Body of pancreas (tissue), 4 donors: ENCODE measurements at places on chromosomes 16 and 17. TPM values are rescaled to one million over a fixed set of nuclear protein-coding genes. Genes with fewer than 3 reads are reported as not detected.

- no peak for DNase-seq
- H3K4me3 ChIP-seq, result no peak overlapping the region
- H3K4me1 ChIP-seq, result peaks cover 4% of the 10 kb centered on the region
- no peaks in the 10 kb centered on the region for H3K27me3 ChIP-seq
- no peak overlapping the region for H3K27ac ChIP-seq
Observed at GRCh38 chr16:57541754-57542435, 548 bp upstream of the ADGRG5 start.

- H3K4me3 ChIP-seq, result no peak overlapping the region
- no peak for DNase-seq
- H3K36me3 ChIP-seq, result no peaks in the 10 kb centered on the region
- no peaks in the 10 kb centered on the region for H3K27me3 ChIP-seq
- peaks cover 66% of the 10 kb centered on the region for H3K4me1 ChIP-seq
Observed at GRCh38 chr16:75258807-75259141, 7.3 kb upstream of the BCAR1 start.

Gene KRTAP2-2
- not detected for total RNA-seq

GRCh38 chr16:84040823-84041820 lies 1.5 kb downstream of the SLC38A8 start:
- no peaks in the 10 kb centered on the region for H3K27me3 ChIP-seq
- H3K27ac ChIP-seq, result no peak overlapping the region
- H3K4me1 ChIP-seq, result no peaks in the 10 kb centered on the region
- no peak overlapping the region for H3K4me3 ChIP-seq

DNA sequence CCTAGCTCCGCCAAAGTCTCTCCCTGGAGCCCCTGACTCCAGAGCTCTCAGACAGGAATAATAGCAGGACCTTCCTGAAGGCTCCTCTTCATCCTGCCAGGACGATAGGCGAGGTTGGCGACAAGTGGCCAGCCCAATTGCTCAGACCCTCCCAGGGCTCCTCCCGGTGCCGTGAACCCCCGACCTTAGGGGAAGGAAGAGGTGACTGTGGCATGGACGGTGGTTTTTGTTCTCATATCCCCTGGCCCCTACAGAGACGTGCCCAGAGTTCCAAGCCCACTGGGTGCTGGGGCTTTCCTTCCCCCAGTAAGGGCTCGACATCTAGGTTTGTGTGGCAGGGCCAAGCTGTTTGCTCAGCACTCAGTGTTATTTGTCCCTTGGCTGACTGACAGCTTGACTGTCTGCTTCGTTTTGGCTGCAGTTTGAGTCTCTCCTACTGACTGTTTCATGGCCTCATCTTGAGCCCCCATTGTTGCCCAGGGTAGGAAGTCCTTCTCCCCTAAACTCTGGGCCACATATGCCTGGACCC lies 4.6 kb upstream of the ADCY7 start:
- DNase-seq, result no peak
- H3K4me1 ChIP-seq, result no peaks in the 10 kb centered on the region
- H3K4me3 ChIP-seq, result no peak overlapping the region
- no peaks in the 10 kb centered on the region for H3K36me3 ChIP-seq

Gene PRSS53
- 3.0 TPM for total RNA-seq

DNA sequence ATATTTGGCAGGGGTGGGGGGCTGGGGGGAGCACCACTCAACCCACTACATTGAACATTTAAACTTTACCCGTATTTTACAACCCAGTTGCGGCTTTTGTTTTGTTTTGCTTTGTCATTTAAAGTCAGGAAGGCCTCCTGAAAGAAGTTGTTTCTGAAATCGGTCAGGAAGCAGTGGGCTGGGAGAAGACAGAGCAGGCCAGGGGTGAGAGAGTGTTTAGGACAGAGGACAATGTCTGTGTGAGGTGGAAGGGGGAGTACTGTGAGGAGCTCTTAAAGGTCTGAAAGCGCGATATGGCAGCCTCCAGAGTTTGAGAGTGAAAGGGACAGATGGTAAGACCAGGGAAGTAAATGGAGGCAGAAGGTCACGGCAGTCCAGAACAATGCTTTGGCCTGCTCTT lies 6.1 kb upstream of the WFIKKN2 start:
- no peak overlapping the region for H3K4me3 ChIP-seq
- no peaks in the 10 kb centered on the region for H3K27me3 ChIP-seq
- no peaks in the 10 kb centered on the region for H3K4me1 ChIP-seq
- no peak for DNase-seq
- H3K36me3 ChIP-seq, result no peaks in the 10 kb centered on the region

Gene ATMIN
- 15.8 TPM for total RNA-seq

DNA sequence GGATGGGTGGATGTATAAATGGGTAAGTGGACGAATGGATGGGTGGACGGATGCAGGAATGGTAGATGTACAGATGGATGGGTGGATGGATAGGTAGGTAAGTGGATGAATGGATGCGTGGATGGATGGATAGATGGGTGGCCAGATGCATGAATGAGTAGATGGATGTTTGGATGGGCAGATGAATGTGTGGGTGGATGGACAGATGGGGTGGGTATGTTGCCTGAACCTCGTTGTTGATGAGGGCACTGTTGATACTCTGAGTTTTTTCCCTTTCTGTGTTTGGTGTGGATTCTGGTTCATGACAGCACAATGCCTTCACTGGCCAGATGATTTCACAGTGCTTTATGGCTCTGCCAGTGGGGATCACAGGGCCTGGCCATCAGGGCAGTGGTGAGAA lies 208.3 kb downstream of the NPIPB11 start:
- H3K4me1 ChIP-seq, result peaks cover 11% of the 10 kb centered on the region
- no peak overlapping the region for H3K4me3 ChIP-seq
- no peaks in the 10 kb centered on the region for H3K27me3 ChIP-seq
- no peaks in the 10 kb centered on the region for H3K36me3 ChIP-seq

DNA sequence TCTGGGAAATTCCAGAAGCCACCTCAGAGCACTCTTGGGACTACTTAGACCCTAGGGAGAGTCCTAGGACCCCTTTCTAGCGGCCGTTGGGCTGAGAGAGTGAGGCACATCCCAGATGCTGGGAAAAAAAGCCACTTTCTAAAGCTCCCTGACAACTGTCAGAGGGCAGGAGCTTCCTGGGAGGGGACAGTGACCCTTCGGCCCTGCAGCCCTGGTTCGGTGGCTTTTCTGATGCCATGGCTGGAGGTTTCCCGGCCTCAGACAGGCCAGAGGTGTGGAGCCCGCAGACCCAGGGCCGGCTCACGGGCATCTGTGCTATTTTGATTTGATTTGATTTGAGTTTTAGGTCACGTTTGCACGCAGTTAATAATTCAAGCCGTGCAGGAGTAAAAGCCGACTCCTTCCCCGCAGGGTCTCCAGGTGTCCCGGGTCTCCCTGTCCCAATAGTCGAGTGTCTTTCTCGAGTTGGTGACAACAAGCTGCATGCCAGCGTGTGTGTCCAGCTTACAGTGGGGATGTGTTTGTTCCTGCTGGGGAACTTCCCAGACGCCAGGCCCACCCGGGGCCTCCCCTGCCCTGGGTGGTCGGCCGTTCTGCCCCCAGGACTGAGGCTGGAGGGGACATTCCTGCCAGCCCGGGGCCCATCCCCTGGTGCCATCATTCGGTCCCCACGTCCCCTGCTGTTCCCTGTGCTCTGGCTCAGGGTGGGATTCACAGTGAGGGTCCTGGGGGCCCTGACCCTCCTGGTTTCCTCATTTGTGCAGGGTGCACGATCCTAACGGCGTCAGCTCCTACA lies 1.0 kb upstream of the CBFA2T3 start:
- H3K4me3 ChIP-seq, result no peak overlapping the region
- no peak overlapping the region for H3K27ac ChIP-seq
- no peaks in the 10 kb centered on the region for H3K27me3 ChIP-seq
- H3K36me3 ChIP-seq, result no peaks in the 10 kb centered on the region

GRCh38 chr17:68697850-68698361 lies 96.7 kb upstream of the FAM20A start:
- no peak for DNase-seq
- H3K4me1 ChIP-seq, result no peaks in the 10 kb centered on the region
- H3K36me3 ChIP-seq, result no peaks in the 10 kb centered on the region
- H3K27ac ChIP-seq, result no peak overlapping the region
- H3K27me3 ChIP-seq, result no peaks in the 10 kb centered on the region

GRCh38 chr16:82011199-82011641 lies at the start of gene SDR42E1:
SDR42E1 (minus strand) TSS chr16:82011470; CDS start chr16:82000858, 10,612 bp downstream.
- H3K27me3 ChIP-seq, result no peaks in the 10 kb centered on the region
- no peaks in the 10 kb centered on the region for H3K36me3 ChIP-seq
- peak; percentile 82 for DNase-seq
- H3K27ac ChIP-seq, result peak within 1 kb of the TSS; percentile 57
- peak within 1 kb of the TSS; percentile 79 for H3K4me3 ChIP-seq

Gene ZDHHC7
- 39.2 TPM for total RNA-seq

- H3K4me3 ChIP-seq, result no peak overlapping the region
- H3K36me3 ChIP-seq, result no peaks in the 10 kb centered on the region
- H3K4me1 ChIP-seq, result peaks cover 14% of the 10 kb centered on the region
- no peak overlapping the region for H3K27ac ChIP-seq
Observed at GRCh38 chr17:39104046-39104445, 47.4 kb downstream of the PLXDC1 start.

DNA sequence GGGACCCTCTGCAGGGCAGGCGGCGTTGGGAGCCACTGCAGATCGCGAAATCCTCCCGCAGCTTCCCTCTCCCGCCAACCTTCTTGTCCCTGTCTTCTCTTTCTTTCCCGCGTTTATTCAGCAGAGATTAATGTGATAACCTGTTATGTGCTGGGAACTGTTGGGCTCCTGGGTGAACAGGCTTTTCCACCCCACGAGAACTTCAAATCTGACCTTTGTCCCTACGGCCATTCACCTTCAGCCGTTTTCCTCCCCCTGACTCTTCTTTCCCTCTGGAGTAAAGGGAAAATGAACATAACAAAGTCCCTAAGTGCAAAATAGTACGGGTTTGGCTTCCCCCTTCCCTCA lies 15.2 kb upstream of the KPNA2 start:
- H3K36me3 ChIP-seq, result no peaks in the 10 kb centered on the region
- peak overlapping the region; percentile 91 for H3K27ac ChIP-seq
- peak overlapping the region; percentile 45 for H3K4me3 ChIP-seq
- no peaks in the 10 kb centered on the region for H3K27me3 ChIP-seq

DNA sequence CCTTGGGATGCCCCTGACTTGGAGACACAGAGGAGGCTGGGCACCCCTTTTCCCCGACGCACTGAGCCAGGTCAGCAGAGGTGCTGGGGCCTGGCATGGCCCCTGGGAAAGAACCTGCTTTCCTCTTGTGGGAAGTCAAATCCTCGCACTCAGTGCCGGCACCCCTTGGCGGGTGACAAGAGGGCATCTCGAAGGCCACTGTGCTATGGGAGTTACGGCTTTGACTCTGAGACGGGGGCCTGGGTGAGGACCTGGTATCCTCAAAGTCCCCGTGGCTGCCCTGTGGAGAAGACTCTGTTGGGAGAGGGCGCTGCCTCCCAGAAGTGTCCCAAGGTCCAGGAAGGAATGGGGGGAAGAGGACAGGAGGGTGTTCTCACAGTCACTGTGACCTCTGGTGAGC lies 117.0 kb downstream of the METRNL start:
- no peaks in the 10 kb centered on the region for H3K27me3 ChIP-seq
- no peak overlapping the region for H3K27ac ChIP-seq
- no peaks in the 10 kb centered on the region for H3K36me3 ChIP-seq
- no peaks in the 10 kb centered on the region for H3K4me1 ChIP-seq
- H3K4me3 ChIP-seq, result no peak overlapping the region

Gene RNF222
- not detected for total RNA-seq

DNA sequence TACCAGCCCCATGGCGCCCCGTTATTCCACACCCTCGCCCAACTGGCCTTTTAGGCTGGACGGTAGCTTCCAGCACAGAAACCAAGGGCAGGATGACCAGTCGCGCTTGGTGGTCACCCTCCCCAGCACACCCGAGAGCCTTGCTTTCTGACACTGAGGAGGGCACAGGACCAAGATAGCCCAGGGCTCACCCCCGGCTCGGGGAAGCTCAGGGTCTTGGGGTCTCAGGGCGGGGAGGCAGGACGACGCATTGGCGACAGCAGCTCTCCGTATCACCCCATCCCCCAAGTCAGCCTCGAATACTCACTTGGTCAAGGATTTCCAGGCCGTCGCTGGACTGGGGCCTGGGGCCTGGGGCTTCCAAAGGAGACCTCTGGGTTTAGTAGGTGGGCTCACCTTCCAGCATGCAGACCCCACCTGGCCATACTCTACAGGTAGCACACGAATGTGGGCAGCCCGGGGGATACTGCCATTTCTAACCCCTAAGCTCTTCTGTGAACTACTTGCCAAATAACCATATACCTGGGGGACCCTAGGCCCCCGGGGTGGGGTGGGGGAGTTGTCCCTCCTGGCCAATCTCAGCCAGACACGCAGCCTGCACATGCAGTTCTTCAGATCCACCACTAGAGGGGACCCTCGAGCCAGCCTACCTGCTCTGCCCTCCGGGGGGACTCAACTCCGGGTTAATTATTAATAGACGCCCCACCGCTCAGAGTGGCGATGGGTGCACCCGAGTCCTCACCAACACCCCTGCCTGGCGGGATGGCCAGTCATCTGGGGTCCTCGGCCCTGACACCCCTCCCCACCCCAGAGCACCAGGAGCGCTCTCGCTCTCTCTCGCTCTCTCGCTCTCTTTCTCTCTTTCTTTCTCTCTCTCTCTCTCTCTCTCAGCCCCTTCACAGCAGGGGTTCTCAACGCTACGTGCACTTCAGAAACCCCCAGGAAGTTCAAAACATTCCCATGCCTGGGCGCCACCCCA lies 30.0 kb downstream of the TBC1D16 start:
- no peaks in the 10 kb centered on the region for H3K36me3 ChIP-seq
- H3K27me3 ChIP-seq, result no peaks in the 10 kb centered on the region
- H3K4me1 ChIP-seq, result peaks cover 29% of the 10 kb centered on the region

Gene RECQL5
- total RNA-seq, result 8.6 TPM

GRCh38 chr16:84107921-84108320 lies 8.8 kb downstream of the MBTPS1 start:
- DNase-seq, result no peak

Gene GJD3
- total RNA-seq, result 1.3 TPM

DNA sequence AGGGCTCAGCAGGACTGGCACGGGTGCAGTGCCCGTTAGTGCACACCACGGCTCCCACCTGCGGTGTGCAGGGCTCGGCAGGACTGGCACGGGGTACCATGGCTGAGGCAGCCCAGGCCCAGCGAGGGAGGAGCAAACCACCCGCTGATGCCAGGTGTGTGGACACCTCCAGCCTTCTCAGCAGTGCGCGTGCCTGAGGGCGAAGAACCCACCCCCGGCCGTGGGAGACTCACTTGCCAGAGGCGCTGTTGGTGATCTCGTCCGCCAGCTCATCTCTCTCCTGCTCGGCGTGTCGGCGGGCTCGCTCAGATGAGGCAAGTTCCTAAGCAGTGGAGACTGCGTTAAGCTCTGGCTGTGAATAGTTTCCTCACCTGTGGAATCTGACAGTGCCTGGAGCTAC lies 45.4 kb downstream of the NDEL1 start:
- no peaks in the 10 kb centered on the region for H3K4me1 ChIP-seq
- no peak for DNase-seq
- H3K36me3 ChIP-seq, result peaks cover 11% of the 10 kb centered on the region
- H3K27me3 ChIP-seq, result no peaks in the 10 kb centered on the region
- H3K4me3 ChIP-seq, result no peak overlapping the region

Gene WSCD1
- 1.8 TPM for total RNA-seq

Gene ZP2
- not detected for total RNA-seq

Gene MILR1
- 4.9 TPM for total RNA-seq

DNA sequence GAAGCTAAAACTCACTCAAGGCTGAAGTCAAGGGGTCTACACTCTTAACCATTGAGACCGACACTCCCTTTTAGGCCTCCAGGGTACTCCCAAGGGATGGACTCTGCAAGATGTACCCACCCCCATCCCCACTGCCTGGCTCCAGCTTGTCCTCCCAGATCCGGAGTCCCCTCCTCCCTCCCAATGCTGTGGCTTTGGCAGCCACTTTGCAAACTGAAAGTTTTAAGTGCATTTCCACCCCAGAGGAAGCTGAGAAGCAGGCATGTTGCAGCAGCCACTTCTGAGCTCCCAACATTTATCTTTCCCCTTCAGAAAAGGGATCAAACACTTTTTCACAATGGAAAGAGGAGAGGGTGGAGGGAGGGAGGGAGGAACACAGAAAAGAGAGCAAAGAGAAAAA lies 115.2 kb downstream of the COPRS start:
- DNase-seq, result no peak
- H3K4me1 ChIP-seq, result no peaks in the 10 kb centered on the region
- no peaks in the 10 kb centered on the region for H3K36me3 ChIP-seq
- H3K27me3 ChIP-seq, result no peaks in the 10 kb centered on the region

Gene SLC2A4
- 10.5 TPM for total RNA-seq
